Stimulated activated CD8-positive, alpha-beta memory T cell treated with anti-CD3 and anti-CD28 coated beads, Interleukin-4, amount 100 ng/mL, for 1 hour (primary cell): ENCODE measurements at places on chromosomes 4 and X.

- DNase-seq, result no peak
These were observed 129.3 kb upstream of the CHRDL1 start for GRCh38 chrX:110924871-110925270.

DNA sequence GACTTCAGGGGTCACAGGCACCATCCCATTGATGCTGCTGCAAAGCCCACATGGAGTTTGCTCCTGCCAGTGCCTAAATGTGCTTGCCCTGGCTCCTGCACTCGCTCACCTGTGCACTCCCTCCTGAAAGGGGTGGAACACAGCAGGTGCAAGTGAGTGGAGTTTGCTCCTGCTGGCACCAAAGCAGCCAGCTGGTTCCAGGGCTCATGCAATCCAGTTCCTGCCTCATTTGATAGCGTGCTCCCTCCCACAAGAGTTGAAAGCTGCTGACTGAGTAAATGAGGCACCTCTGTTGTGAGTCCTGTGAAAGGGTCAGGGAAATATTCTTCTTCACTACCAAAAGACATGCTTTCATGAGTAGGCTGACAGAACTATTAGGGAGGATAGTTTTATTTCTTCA is 30.5 kb downstream of the CXCL8 start:
- no peak for DNase-seq

GRCh38 chr4:13605330-13605729 is 22.2 kb downstream of the BOD1L1 start:
- no peak for DNase-seq

DNA sequence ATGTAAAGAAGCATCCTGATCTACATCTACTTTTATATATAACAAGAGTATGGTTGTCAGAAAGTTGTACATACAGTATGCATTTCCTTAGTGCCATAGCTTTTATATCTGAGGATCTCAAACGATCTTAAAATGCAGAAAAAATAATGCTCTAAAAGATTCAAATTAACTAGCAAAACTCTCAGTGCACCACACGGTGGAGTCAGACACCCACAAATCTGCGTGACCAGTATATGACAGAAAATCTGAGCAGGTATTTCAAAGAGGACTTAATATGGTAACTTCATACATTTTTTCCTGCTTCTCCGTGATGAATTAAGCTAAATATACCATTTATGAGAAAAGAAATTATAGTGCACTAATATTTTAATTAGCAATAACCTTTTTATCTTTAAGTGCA is 803.0 kb downstream of the DMD start:
- DNase-seq, result no peak

DNA sequence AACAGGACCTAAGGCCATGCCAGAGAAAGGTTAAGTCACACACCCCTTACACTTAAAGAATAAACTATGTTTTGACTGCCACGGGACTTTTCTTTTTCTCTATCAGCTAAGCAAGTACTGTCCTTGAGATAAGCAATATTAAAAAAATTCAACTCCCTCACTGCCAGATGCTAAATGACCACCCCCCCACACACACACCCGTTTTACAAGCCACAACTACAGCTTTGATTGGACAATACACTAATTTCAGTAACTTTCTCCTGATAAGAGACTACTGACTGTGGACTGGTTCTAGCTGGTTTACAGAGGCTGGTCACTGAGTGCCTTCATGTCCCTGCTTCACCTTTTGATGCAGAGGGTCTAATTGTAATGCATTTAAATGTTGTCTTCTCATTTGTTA is 63.9 kb upstream of the HOPX start:
- no peak for DNase-seq

DNA sequence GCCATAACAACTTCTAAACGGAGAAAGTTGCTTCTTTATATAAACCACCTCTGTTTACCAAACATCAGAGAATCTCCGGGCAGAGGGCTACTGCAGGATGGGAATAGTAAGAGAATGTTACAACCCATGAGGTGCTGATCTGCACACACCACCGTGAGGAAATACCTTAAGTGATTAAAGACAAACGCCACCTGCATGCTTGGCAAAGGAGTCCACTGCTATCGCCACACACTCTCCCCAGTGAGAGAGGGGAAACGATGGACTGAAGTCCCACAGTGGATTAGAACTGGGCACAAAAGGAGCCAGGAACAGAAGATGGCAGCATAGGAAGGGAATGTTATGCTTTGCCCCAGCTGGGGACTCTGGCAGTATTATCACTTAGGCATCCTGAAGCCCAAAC is 15.6 kb downstream of the MAML3 start:
- no peak for DNase-seq

DNA sequence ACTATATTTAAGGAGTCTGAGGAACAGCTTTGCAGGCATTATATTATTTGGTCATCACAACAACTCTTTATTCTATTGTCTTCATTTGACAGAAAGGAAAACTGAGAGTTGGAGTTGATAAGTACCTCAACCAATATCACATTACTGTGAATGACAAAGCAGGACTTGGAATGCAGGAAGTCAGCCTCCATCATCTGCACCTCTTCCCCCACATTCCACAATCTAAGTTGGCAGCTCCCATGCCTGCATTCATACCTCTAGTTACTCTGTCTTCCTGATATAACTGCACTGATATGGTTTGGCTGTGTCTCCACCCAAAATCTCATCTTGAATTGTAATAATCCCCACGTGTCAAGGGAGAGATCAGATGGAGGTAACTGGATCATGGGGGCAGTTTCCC is 356.7 kb downstream of the GALNTL6 start:
- DNase-seq, result no peak

- no peak for DNase-seq
These were observed 550 bp upstream of the CHM start for GRCh38 chrX:86047936-86048280.

- no peak for DNase-seq
These were observed 216.2 kb upstream of the CTSO start for GRCh38 chr4:156169861-156170260.

DNA sequence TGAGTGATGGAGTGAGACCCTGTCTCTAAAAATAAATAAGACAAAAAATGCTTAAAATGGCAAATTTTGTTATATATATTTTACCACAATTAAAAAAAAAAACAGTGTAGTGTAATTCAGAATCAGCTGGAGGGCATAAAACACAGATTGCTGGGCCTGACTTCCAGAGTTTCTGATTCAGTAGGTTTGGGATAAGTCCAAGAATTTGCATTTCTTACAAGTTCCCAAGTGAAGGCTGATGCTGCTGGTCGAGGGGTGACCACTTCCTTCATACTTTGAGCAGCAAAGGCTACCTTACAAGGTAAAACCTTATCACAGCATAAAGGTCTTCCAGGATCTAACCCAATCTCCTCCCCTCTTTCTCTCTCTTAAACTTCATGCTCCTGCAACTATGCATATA is 40.7 kb downstream of the KLHL8 start:
- no peak for DNase-seq

DNA sequence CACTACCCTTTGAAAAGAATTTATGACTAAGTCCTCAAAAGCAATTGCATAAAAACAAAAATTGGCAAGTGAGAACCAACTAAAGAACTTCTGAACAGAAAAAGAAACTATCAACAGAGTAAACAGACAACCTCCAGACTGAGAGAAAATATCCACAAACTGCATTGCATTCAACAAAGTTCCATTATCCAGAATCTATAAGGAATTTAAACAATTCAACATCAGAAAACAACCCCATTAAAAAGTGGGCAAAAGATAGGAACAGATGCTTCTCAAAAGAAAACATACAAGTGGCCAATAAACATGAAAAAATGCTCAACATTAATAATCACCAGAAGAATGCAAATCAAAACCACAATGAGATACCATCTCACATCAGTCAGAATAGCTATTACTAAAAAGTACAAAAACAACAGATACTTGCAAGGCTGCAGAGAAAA is 130.2 kb downstream of the GASK1B start:
- no peak for DNase-seq

DNA sequence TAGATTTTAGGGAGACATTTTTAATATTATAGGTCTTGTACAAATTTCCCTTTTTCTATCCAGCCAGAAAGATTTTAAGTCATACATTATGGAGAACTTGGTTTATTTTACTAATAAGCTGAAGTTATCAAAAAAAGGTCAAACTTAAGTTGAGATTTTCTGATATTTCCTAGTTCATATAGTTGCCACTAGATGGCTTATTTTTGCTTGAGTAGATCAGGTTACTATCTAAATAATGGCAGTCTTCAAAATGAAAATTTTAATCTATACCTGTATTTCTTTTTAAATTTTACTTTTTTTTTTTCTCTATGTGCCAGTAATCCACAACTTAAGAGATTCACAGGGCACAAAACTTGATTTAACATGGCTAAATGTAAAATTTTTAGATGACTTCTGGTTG is 52.3 kb downstream of the USP9X start:
- DNase-seq, result no peak

DNA sequence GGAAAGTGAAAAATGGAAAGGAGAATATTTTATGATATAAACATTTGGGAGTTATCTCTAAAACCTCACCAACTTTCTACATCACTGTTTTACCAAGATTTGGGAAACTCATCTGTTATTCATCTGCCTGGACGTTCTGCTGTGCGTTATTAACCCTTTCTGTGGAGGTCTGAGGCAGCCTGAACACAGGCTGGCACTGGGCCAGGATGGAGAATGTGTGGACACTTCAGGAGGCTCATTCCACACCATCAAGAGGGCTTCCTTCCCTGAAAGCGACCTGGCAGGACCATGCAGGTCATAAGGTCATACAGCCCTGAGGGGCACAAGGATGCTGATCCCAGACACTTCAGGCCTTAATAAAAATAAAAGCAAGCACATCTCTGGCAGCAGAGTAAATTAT is 31.2 kb upstream of the TMEM184C start:
- no peak for DNase-seq
